ENCODE measurements at places on chromosomes 12 and 14. TPM values are rescaled to one million over a fixed set of nuclear protein-coding genes. Genes with fewer than 3 reads are reported as not detected.

DNA sequence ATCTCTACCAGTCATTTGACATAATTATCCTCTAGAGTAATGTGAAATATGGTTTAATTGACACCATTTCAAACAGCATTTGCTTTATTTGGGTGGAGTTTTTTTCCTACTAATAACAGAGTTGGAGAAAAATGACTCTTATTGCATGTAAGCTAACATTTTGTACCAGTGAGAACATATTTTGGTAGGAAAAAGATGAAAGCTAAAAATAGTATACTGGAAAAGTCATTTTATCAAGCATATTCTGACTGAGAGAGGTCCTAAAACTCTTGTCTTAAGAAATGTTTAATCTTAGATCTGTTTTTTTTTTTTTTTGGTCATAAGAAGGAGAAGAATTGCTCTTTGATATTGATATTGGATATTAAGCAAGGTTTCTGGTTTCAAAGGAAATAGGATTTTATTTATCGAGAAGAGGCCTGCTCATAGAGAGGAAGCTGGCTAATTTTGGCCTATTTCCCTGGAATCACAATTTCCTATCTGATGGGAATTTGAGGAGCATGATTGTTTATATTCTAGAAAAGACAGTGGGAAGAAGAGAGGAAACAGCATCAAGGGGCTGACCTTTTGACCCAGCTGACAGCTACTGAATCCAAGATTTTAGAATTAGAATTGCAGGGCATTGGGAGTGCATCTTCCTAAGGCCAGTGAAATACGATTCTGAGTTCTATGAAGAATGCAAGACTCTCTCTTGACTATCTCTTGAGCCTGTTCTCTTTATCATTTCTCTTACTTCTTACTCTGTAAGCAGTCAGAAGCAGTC, 19.4 kb downstream of the OTOGL start:
- no peak for DNase-seq

- DNase-seq: no peak
Observed at GRCh38 chr14:81765651-81766275, 232.1 kb upstream of the SEL1L start.

DNA sequence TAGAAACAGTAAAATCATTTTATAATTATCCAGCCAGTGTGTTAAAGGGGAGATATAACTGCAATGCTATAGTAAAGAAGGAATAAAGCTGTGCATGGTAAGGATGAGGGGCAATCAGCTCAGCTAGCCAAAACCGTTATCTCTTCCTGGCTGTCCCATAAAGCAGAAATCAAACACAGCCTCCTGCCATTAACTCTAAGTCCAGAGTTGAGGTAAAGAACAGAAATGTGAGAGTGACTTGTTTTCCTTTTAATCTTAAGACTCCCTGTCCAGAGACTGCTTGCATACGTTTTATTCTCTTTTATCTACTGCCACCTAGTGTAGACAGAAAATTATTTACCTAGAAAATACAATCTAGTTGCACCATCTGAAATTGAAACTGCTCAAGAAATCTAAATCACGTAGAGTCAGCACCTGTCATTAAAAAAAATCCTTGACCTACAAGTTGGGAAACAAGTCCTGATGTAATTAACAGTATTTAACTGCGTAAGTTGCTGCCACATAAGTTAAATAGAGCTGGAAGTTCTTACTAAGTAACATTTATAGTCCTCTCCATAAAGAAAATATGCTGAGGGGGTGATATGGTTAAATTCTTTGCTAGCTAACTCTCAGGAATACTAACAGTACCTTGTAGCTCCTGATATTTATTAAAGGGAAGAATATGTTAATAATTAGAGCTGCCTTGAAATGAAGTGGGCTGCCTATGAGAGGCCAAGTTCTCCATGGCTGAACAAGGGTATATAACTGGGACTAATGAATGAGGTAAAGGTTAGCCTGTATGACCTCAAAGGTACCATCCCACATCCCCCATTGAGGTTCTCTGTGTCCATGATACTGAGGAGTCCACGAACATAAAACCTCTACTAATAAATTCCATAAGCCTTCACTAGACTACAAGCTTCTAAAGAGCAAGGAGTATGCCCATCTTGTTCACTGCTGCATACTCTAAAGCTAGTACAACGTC, 62.7 kb downstream of the GALNT4 start:
- peak; percentile 68 for DNase-seq

DNA sequence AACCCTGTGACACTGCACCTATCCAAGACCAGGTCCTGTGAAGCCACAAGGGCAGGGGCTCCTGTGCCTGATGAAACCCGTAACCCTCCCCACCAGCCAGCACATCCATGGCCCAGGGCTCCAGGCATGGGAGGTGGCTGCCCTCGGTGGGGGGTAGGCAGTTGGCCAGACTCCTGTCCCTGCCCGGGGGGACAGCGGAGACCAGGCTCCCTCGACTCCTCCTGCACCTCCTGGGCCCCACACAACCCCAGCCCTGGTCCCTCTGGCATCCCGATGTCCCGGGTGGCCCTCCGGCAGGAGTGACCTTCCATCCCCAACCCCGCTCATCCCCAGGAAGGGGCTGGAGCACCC, 11.4 kb downstream of the AKT1 start:
- DNase-seq: no peak

GRCh38 chr12:108819920-108820706, 37.3 kb downstream of the SSH1 start:
- no peak for DNase-seq

GRCh38 chr14:75258079-75258802, 20.4 kb upstream of the FOS start:
- DNase-seq: peak; percentile 87

Gene FZD10
- not detected for total RNA-seq

Gene CLEC7A
- not detected for total RNA-seq
